Cardiac muscle cell (in vitro differentiated cells and primary cell): ENCODE measurements at places on chromosomes 4 and X. TPM values are rescaled to one million over a fixed set of nuclear protein-coding genes. Genes with fewer than 3 reads are reported as not detected.
A peak's percentile ranks its signal among the peaks of the same experiment; 100 is the strongest.

- no peak for DNase-seq
These were observed 6.3 kb upstream of the RTL5 start for GRCh38 chrX:72137846-72138495.

DNA sequence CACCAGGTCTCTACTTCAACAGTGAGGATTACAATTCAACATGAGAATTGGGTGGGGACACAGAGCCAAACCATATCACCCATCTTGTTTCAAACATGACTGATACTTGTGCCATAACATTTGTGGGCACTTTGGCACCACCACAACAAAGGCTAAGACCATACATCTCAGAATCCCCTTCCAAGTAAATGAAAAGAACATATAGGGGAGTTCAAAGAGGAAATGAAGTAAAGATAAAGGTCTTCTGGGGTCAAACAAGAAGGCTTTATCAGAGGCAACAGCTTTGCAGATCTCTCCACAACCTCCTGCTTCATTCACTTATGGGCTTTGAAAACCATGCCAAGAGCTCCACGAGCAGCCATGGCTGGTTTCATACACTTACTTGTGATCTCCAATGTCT, 122.7 kb downstream of the ANKRD50 start:
- no peak for DNase-seq

GRCh38 chrX:49172280-49172780, 632 bp downstream of the PLP2 start:
- DNase-seq: peak; percentile 35

DNA sequence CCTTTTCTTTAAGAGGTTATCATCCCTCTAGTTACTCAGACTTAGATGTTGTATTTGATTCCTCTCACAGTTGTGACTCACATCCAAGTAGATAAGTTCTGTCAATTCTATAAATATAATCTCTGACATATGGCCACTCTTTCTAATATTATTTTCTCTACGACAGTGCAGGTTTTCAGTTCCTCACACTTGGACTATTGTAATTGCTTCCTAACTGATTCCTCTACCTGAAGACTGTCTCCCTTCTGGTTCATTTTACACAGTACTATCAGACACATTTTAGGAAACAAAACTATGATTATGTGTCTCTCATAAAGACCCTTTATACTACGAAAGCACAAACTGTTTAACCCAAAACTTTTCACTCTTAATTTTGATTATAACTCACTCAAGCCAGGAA, 31.3 kb upstream of the GNRHR start:
- no peak for DNase-seq

DNA sequence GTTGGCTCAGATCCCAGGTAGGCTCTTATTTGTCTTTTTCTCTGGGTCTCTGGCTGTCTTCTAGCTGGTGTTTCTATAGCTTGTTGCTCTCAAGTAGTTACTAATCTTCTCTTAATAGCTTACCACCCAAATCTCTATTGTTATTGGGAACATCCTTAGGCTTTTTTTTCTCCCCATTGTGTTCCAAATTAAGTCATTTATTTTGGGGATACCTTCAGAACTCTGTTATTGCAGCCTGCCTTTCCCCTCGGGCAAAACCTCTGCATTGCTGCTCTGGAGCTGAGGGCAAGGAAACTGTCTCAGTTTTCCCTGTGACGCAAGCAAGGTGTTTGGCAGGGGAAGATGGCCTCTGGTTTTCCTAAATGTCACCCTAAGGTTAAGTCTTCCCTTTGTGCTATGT, 338.1 kb upstream of the ZCCHC13 start:
- no peak for DNase-seq

DNA sequence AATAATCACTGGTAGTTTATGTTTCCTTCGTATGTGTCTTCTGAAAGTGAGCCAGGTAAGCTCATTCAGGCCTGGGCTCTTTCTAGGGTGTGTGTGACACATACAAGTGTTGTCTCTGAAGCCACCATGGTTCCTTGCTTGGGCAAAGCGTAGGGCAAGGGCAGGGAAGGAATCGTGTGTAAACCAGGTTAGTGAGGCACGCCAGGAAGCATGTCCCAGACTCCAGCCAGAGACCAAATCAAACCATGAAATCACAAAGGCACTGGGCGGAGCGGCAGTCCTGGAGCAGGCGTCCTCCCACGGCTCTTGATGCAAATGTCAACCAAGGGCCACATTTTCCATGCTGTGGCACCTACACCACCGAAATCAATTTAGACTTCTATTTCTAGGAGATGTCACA, 67.0 kb downstream of the NYX start:
- no peak for DNase-seq

Gene RTL9
- total RNA-seq: 0.74 and 1.4 TPM in 2 replicates

Gene SPIN4
- total RNA-seq: 3.9 and 6.0 TPM in 2 replicates

Gene MFSD8
- total RNA-seq: 10.5 and 18.4 TPM in 2 replicates

DNA sequence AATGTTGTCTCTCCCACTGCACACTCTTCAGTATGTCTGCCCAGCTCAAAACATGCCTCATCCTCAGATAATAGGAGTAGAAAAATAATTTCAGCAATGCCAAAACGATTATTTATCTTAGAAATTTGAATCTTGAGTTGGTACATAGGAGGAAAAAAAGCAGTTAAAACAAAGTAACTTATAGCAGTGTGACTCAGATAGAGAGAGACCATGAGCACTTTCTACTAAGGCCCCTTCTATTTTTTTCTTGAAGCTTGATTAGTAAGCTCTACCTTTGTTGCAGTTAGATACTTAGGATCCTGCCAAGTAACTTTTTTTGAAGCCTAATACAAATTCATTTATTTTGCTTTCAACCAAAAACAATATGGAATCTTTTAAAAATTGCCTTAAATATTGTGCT, 212.3 kb downstream of the MAD2L1 start:
- no peak for DNase-seq

- DNase-seq: no peak
These were observed 54.5 kb downstream of the FAM184B start for GRCh38 chr4:17726911-17727310.

DNA sequence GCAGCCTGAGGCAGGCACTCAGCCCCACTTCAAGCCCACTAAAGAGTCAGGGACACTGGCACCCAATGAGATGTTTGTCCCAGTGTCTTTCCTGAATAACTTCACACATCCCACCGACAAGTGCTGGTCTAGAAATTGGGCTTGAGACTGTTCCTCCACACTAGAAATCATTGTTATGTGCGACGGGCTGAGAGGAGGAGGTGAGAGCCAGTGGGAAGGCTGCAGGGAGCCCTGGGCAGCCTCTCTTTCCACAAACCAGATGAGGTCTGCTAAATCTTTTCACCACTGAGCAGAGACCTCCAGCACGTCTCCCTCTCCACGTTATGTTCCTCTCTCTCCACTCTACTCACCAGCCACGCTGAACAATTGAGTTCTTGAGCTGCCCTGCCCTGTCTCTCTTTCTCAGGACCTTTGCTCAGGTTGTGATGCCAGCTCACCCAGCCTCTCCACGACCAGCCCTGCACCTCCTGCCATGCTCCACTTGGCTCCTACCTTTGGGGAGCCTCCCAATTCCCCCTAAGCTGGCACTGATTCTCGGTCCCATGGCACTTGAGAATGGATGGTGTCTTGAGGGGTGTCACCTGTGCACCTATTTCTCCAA, 8.4 kb downstream of the SCD5 start:
- no peak for DNase-seq

Gene GAB1
- total RNA-seq: 35.8 and 63.9 TPM in 2 replicates

DNA sequence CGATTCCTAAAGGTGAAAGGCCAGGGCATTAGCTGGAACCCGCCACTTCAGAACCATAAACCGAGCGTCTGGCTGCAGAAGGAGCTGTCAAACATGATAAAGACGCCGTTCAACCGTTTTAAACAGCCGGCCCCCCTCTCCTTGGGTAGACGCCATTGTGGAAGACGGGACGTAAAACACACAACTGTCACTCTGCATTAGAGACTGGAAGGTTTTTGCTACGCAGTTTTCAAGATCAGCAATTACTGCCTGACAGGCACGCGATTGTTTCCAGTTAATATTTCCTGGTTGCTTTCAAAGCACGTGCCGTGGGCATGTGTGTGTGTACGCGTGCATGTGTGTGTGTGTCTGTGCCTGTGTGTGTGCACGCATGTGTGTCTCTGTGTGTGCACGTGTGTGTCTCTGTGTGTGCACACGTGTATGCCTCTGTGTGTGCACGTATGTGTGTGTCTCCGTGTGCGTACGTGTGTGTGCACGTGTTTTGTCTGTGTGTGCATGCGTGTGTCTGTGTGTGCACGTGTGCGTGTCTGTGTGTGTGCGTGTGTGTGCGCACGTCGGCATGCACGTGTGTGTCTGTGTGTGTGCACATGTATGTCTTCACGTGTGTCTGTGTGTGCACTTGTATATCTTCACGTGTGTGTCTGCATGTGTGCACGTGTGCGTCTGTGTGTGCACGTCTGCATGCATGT, 48.8 kb downstream of the SHOX start:
- DNase-seq: no peak

- DNase-seq: no peak
These were observed 31.2 kb downstream of the PHEX start for GRCh38 chrX:22063284-22063683.

- no peak for DNase-seq
These were observed 23.2 kb downstream of the BBS12 start for GRCh38 chr4:122755675-122756074.

DNA sequence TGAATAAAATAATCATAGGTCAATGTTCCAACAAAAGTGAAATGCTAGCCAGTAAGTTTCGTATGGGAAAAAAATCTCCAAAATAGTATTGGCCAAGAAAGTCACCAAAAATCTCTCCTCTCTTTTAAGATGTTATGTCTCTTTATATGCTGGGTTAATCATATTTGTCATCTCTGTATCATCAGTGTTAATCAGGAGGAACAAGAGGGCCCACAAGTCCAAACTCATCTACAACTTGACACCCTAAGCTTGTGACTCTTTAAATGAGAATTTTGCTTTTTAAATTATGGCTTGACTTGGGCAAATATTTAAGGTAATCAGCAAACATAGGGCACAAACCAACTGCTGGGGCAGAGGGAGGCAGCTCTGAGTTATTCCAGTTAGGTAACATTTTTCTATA, 75.5 kb downstream of the AMMECR1 start:
- DNase-seq: no peak

- peak; percentile 15 for DNase-seq
These were observed 381.2 kb downstream of the STPG2 start for GRCh38 chr4:97762115-97762512.

DNA sequence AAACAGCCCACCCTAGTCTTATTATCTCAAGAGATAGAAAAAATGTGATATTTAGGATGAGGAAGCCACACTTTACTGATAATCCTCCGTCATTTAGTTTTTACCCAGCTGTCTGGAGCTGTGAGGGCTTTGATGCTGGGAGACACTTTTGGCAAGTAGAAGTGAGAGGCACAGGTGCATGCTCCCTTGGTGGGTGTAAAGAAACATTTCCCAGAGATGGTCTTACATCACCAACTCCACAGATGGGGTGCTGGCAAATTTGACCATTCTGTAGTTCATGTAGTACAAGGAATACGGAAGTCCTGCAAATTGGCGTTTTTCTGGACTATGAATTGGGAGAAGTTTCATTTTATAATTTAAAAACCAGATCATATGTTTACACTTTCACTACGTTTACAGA, 28.5 kb downstream of the TRIM61 start:
- DNase-seq: no peak

Gene GBA3
- not detected in 2 replicates for total RNA-seq

- DNase-seq: no peak
These were observed 9.3 kb downstream of the KLHL15 start for GRCh38 chrX:24017674-24018073.

DNA sequence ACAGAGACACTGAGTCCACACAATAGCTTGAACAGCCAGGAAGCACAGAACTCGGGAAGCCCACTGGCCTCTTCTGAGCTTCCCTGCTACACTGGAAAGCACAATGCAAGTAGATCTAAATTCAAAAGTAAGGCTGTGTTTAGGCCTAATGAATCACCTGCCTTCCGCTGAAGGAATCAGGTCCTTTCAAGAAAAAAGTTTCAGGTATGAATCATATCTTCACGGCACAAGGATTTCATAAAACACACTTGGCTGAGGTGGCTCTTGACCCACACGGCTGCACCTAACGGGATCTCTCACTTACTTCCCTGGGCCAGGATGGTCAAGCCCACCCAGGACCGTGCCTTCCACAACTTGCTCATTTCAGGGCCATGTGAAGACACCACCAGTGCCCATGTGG, 59.3 kb downstream of the IRF2 start:
- DNase-seq: no peak

- DNase-seq: peak; percentile 69
These were observed 106.3 kb downstream of the LINC00632 start for GRCh38 chrX:140815868-140816267.
